Stimulated activated CD4-positive, alpha-beta T cell treated with anti-CD3 and anti-CD28 coated beads, Interleukin-4, amount 100 ng/mL, for 48 hours (primary cell): ENCODE measurements at places on chromosomes 4 and X.

DNA sequence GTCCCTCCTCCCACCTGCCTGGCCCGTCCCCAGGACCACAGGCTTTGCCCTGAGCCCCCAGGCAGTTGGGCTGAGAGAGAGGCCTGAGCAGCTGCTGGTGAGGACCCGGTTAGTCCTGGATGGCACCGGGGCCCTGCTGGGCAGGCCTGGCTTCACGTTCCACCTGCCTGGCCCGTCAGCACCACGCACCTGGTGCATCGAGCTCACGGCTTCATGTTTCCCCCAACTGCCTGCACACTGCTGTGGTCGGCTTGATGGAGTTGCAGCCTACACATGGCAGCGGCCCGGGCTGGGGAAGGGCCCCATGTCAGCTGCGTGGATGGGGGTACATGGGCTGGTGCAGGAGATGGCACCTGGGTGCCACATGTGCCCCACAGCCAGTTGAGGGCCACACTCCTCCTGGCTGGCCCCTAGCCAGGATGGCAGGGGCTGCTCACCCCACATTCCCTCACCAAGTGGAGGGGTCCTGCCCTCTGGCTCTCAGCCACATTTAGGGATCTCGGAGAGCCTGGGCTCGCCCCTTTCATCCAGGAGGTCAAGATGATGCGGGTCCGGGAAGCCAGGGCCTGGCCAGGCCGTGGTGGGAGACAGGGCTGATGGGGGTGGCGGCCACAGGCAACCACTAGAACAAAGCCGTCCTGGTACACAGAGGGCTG lies 28.5 kb downstream of the NKX1-1 start:
- no peak for DNase-seq

DNA sequence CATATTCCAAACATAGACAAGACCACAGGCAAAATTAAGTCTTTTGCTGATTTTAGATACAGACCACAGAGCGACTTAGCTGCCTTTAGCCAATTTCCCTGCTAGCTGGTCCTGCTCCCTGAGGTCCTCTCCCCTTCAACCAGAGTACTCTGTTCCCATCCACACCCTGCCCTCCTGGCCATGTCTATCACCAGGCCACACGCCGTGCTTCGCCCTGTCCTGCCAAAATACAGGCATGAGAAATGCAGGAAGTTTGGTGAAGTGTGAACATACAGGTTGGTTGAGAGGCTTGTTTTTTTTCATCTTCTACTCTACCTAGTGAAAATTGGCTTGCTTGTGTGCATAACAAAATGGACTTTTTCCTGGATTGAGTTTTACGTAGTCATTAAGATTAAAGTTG lies 226.2 kb upstream of the TENM3 start:
- no peak for DNase-seq

GRCh38 chr4:182973511-182973911 lies 56.3 kb upstream of the DCTD start:
- DNase-seq: no peak

DNA sequence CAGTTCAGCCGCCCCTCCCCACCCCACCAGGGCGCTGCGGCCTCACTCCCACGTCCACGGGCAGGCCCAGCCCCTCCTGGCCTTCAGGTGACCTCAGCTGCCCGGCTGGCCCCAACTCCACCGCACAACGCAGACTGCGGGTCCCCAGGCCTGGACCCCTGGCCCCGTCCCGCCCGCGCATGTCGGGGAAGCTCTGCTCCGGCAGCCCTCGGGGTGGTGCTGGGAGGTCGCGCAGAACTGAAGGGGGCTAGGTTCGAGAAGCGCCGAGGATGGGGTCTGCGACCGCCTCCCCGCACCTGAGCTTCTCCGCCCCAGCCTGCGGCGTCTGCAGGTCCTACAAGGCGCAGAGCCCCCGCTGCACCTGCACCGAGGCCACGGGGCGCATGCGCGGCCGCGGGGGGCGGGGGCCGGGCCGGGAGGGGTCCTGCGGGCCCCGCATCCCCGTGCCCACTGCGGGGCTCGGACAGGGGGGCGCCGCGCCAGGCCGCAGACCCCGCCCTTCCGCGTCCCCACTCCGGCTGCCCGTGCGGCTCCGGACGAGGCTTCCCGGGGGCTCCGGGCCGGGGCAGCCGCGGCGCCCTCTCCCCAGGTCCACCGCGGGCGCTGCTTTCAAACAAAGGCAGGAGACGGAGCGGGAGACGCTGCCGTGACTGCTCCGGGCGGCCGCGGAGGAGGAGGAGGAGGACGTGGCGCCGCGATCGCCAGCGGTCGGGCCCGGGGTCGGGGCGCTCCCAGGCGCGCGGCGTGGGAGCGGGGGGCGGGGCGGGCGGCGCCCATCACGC lies 672 bp upstream of the NAT8L start:
- DNase-seq: no peak

- no peak for DNase-seq
Measured at GRCh38 chr4:24372341-24372740, 212.0 kb downstream of the DHX15 start.

GRCh38 chrX:20609916-20610415 lies 343.3 kb upstream of the RPS6KA3 start:
- DNase-seq: no peak

DNA sequence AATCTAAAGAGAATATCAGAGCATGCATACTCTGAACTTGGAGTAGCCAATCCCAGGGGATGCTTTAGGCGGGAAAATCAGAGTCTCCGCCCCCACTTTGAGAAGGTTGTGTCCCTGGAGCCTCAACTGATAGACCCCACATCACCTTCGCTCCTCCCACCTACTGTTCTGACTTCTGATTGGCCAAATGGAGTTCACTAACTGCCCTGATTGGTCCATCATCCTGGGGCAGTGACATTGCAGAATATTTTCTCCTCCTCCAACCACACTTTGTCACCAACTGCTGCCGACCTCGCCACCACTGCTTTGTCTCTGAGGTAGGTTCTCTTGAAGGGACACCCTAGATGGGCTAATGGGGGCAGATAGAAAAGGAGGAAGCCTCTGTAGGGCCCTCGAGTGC lies 22.7 kb upstream of the SPACA5B start:
- no peak for DNase-seq

DNA sequence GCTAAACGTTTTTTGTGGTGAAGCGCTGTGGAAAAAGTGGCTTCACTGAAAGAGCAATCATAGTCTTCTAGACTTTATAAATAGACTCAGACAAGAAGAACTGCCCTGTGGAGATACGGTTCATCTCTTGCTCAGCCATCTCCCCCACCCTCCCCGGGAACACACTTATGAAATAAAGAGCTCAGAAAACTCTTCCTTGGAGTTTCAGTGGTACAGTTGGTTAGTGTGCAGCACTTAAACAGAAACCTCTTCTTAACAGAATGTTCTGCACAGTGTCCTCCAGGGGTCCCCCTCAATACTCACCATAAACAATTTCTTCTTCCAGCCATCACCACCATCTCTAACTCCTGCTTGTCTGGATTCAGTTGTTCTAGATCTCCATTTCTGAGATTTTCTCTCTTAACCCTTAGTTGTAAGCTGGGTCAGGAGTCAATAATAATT lies 313.0 kb downstream of the ARHGAP10 start:
- no peak for DNase-seq

DNA sequence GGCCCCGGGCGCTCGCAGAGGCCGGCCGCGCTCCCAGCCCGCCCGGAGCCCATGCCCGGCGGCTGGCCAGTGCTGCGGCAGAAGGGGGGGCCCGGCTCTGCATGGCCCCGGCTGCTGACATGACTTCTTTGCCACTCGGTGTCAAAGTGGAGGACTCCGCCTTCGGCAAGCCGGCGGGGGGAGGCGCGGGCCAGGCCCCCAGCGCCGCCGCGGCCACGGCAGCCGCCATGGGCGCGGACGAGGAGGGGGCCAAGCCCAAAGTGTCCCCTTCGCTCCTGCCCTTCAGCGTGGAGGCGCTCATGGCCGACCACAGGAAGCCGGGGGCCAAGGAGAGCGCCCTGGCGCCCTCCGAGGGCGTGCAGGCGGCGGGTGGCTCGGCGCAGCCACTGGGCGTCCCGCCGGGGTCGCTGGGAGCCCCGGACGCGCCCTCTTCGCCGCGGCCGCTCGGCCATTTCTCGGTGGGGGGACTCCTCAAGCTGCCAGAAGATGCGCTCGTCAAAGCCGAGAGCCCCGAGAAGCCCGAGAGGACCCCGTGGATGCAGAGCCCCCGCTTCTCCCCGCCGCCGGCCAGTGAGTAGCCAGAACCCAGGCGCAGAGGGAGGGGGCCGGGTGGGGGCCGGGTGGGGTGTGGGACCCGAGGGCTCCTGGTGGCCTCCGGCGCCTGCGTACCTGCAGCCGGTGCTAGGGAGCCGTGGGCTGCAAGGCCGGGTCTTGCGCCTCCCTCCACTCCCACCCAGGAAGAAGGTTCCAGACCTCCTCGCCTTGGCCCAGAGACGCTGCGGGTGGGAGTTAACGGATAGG lies 534 bp downstream of the MSX1 start:
- DNase-seq: no peak
